ENCODE measurements at places on chromosomes 6 and 20.

GRCh38 chr6:97049253-97050011 lies 124.9 kb downstream of the KLHL32 start:
- DNase-seq, result no peak

GRCh38 chr6:15077961-15078360 lies 167.9 kb upstream of the JARID2 start:
- no peak for DNase-seq

- DNase-seq, result peak; percentile 47
These were observed 17.4 kb upstream of the AVP start for GRCh38 chr20:3101737-3102574.

GRCh38 chr20:38321959-38322598 lies 18.1 kb downstream of the BPI start:
- DNase-seq, result no peak

GRCh38 chr6:27133281-27134227 lies 113.9 kb upstream of the PRSS16 start:
- peak; percentile 68 for DNase-seq

DNA sequence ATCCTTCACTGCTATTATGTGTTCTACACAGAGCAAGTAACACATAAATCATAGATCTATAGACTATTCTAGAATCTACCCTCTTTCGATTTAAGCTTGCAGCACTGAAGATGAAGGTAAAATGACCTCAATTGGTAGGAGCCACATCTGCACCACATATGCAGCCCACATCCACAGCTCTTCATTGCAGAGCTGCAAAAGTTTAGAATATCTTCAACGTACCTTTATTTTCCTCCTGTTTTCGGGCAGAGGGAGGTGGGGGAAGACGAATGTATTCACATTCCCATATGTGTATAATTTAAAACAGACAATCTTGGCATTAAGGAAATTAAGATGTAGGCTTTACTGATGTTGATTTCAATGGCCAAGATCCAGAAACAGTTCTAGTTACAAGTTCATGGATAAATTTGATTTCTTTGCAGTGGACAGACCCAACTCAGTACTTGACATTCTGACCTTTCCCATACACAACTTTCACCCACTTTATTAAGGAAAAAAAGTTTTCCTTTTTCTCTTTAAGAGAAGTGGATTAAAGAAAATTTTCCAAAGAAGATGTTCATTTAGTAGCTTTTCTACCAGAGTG lies 14.0 kb downstream of the EPB41L2 start:
- no peak for DNase-seq

GRCh38 chr6:138377844-138378243 lies at the start of gene SMIM28:
Gene SMIM28 (plus strand): TSS chr6:138377905. CDS start chr6:138378073, 168 bp downstream.
- DNase-seq, result no peak

GRCh38 chr6:108800427-108800864 lies 47.8 kb upstream of the ARMC2 start:
- no peak for DNase-seq

GRCh38 chr20:15364781-15365180 lies 1027.4 kb upstream of the FLRT3 start:
- DNase-seq, result no peak

- no peak for DNase-seq
These were observed 35.0 kb downstream of the BTBD9 start for GRCh38 chr6:38604700-38605099.

DNA sequence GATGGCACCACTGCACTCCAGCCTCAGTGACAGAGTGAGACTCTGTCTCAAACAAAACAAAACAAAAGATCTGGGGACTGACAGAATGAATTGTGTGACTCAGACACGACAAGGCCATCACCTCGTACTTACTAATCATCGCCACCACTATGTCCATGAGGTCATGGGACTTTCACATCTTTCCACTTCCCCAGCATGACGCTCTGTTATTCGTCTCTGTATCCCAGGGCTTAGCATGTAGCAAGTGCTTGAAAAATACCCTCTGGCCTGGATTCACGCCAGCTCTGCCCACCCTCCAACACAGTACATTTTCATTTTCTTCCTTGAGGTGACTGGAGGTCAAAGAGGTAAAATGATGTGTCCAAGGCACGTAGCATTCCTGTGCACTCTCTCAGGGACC lies 27.8 kb downstream of the FGD2 start:
- peak; percentile 40 for DNase-seq

GRCh38 chr6:134097114-134097707 lies 44.8 kb upstream of the SLC2A12 start:
- DNase-seq, result peak; percentile 49

DNA sequence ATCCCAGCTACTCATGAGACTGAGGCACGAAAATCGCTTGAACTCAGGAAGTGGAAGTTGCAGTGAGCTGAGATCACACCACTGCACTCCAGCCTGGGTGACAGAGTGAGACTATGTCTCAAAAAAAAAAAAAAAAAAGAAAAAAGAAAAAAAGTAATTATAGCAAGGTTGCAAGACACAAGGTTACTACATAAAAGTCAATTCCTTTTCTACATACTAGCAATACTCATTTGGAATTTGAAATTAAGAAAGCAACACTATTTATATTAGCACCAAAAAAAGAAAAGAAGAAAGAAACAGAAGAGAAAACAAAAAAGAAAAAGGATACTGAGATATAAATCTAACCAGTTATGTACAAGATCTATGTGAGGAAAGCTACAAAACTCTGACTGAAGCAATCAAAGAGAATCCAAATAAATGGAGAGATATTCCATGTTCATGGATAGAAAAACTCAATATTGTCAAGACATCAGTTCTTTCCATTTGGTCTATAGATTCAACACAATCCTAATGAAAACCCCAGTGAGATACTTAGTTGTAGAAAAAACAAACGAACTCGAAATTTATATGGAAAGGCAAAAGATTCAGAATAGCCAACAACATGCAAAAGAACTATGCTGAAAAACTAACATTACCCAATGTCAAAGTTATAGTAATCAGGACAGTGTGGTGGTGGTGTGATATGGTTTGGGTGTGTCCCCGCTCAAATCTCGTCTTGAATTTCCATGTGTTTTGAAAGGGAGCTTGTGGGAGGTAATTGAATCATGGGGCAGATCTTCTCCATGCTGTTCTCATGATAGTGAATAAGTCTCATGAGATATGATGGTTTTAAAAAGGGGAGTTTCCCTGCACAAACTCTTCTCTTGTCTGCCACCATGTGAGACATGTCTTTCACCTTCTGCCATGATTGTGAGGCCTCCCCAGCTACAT lies 73.3 kb downstream of the GPX5 start:
- no peak for DNase-seq

GRCh38 chr20:7843613-7844012 lies 96.6 kb downstream of the HAO1 start:
- DNase-seq, result no peak

- no peak for DNase-seq
These were observed 78.8 kb upstream of the DEFB112 start for GRCh38 chr6:50128420-50129005.

GRCh38 chr6:33587529-33587928 lies 7.5 kb upstream of the BAK1 start:
- DNase-seq, result no peak

DNA sequence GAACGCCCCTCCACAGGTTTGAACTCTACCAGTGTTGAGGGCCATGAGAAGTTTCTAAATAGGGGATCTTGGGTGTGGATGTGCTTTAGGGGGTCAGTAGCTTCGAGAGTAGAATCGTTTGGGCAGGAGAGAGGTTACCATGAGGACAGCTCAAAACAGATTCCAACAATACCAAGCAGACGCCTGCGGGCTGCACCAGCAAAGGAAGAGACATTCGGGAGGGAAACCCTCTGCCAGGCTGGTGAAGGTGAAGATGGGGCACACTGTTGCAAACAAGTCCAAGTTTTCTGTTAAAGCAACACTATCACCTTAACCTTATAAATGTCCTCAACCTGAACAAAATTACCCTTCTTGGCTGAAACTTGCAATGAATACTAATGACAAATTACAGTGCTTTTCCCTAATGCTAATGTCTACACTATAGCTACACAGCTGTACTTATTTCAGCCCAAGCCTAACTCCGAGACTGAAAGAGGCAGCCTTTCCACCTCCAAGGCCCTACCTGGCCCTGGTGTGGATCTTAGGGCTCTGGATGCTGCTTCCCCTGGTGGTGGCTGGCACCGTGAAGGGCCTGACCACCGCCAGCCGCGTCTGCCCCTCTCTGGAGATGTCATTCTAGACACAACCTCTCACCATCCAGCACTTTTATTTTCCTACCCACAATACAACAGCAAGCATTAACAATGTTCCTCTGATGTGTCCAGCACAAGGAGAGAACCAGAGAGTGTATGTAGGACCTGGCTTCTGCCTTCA lies 80.1 kb downstream of the DLL1 start:
- DNase-seq, result no peak

DNA sequence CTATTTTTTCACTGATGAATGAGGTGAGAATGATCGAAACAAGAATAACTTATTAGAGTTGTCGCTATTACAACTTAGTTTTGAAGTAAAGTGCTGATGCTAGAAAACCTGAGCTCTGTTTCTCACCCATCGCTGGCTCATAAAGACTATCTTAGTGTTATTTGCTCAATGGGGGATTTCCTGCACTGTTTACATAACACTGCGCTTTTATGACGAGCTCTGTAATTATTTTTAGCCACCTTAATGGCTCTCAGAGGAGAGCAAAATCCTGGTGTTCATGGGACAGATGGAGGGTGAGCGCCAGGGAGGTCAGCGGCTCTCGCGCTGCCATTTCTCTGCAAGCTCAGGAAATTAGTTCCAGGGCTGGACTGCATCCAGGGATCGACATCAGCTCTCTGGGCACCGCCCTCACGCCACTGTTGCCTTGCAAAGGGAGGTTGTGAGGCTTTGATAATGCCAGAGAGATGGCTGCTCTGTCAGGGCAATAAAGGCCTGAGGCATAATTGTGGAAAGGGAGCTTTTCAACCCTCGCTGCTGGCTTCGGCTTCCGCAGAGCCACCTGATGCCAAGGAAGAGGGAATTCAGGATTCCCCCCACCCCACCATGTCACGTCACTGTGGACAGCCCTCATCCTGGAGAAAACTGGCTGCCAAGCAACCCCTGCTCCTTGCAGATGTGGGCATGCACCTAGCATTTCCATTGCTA lies 72.0 kb downstream of the DACT2 start:
- DNase-seq, result no peak

DNA sequence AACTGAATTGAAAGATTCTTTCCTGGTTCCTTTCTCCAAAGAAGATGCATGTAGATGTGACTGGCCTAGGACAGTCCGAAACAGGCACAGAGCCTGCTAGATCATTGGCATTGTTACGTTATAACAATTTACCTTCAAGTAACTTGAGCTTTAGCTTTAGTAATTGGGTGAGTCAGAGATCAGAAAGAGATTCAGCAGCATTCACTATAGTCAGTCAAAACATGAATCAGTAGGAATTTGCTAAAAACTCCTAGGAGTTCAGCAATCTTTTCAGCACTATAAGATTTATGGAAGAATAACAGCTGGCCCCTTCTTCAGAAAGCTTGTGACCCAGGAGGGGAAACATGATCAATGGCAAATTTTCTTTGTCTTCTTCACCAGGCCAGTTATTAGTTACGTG lies 281.7 kb upstream of the PRDM1 start:
- no peak for DNase-seq

DNA sequence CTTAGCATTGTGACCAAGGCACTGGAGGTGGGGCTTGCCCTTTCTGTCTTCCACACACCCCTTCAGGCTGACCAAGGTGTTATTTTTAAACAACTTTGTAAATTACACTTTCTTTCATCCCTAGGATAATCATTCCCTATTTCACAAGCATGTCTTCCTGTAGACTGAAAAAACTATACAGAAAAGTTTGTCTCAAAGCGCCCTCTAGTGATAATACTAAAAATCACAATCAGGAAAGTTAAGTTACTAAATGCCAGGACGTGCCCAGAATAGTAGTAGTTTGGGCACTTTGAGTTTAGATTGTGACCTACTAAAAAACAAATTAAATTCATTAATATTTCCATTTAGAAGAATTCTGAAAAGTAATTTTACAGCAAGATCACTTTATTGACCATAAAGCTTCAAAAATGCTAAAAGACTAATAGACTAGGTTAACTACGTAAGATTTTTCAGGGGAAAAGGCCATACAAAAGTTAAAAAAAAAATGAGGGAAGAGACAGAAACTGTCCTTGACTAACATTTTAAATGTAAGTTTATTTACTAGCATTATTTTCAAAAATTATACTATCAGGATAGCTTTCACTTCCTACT lies 123.3 kb upstream of the DUSP22 start:
- DNase-seq, result no peak

DNA sequence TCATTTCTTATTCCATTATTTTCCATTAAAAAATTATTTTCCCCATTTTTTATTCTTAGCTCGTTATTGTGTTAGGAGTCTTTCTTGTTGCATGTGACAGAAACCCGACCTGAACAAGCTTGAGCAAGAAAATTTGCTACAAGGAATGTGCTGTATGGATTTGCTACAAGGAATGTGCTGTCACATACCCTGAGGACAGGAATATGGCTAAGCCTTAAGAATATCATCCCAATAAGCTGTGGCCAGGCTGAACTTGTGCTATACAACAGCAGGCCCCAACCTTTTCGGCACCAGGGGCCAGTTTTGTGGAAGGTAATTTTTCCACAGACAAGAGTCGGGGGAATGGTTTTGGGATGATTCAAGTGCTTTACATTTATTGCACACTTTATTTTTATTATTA lies 114.0 kb downstream of the TRMT11 start:
- no peak for DNase-seq

DNA sequence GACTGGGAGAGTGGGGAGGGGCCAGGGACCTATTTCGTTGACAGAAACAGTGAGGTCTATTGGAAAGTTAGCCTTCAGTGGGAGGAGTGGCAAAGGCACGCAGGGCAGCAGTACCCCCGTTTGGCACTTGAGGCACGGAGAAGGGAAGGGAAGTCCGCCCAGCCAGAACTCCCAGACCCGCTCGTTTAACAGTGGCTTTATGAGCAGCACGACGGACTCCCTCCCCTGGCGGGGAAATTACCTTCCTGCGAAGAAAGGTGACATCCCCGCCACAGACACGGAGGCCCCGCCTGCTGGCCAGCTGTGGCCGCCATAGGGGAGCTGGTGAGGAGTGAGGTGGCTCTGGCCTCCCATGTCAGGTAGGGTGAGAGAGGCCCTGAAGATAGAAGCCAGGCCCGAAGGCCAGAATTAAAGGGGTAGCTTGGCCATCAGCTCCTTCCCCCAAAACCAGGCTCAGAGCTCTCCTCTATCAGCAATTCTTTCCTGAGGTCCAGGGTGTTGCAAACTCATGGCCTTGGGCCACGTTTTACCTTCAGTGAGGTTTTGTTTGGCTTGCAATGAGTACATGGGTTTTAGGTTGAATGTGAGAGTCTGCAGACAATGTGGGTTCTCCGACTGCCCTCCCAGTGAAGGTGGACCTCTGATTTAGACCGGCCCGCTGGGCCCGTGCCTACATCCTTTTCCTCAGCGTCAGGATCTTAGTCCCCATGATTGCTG lies 123.7 kb downstream of the MRPL14 start:
- no peak for DNase-seq

DNA sequence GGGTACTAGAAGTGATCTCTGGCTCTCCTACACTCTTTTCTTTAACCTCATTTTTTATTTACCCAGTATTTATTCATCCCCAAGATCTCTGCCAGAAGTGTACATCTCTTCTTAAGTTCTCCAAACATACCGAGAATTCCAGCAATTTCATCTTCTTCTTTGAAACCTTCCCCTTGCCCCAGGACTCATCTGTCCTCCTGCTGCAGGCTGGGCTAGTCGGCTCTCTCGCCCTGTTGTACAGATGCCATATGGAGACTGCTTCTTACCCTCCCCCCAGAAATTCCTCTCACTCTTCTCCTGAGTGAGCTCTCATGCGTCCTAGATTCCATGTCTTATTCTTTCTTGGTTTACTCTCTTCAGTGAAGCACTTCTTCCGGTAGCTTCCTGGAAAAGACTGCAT lies 21.9 kb upstream of the PNRC1 start:
- DNase-seq, result no peak

GRCh38 chr6:64547594-64548268 lies 912.1 kb downstream of the PHF3 start:
- DNase-seq, result no peak

GRCh38 chr6:108750801-108751200 lies 97.4 kb upstream of the ARMC2 start:
- no peak for DNase-seq
